ENCODE measurements at places on chromosomes 1 and 21.

- DNase-seq: no peak
Measured at GRCh38 chr1:172431204-172431603, 10.7 kb downstream of the C1orf105 start.

DNA sequence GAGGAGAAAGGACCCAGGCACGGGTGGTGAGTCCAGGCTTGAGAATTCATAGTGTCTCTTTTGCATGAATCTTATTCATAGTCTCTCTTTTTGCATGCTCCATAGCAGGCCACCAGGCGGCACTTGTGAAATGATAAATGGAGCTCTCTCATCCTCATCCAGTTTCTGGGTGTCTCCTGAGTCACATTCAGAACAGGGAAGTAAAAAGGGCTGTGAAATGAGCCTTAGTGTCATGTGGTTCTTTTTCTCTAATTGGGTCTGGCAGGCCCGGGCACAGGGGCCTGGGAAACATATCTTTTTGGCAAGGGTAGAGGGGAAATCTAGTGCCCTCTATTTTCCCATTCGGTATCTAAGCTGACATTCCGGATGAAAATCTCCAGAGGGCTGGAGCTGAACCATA is 19.1 kb upstream of the NCF2 start:
- peak; percentile 56 for DNase-seq

DNA sequence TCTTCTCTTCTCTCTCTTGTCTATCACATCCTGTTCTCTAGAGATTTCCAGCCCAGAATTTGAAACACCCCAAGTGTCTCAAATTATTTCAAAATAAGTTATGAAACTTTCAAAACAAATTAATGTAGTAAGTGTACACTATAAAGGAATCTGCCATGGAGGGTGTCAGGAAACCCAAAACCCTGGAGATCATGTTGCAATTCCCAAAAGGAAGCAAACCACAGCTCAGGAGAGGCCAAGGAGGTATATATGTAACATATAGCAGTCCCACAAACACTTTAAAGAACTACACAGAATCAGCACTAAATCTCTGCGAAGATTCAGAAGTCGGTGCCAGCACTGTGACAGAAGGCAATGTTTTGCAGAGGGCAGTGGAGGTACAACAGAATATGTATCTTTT is 26.6 kb downstream of the PTPN14 start:
- no peak for DNase-seq

DNA sequence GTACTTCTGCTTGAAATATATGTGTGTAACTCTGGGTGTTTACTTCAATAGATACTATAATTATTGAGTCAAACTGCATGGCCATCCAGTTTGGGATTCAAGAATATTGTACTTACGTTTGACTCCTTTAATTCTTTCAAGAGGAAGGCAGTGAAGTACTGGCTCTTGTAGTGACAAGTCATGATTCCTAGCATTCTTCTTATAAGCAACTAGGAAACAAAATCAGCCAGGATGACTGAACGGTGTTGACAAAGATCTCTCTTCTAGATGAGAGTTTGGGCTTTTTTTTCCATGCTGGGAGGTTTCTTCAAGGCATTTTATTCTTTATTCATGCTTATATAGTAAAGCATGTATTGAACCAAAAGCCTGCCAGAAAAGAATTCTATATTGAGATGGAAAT is 58.3 kb downstream of the CLEC20A start:
- peak; percentile 10 for DNase-seq

DNA sequence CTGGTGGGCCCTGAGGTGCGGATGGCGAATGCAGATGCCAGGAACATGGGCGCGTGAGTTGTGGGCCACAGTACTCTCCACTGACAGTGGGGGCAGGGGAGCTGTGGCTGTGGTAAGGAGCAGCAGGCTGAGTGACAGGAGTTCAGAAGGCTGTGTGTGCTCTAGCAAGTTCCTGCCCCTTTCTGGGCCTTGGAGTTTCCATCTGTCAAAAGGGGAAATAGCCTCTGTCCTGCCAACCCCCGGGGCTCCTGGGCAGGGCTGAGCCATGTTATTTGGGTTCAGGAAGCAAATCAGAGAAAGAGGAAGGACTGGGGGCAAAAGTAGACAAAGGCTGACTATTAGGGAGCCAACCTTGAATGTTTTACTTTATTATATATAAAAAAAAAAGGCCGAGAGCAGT is 19.5 kb upstream of the MFN2 start:
- no peak for DNase-seq

- DNase-seq: no peak
Measured at GRCh38 chr1:202131956-202132821, 9.5 kb downstream of the GPR37L1 start.

- DNase-seq: no peak
Measured at GRCh38 chr1:38139738-38140487, 93.3 kb upstream of the POU3F1 start.

- no peak for DNase-seq
Measured at GRCh38 chr1:225567789-225568188, 85.1 kb downstream of the ENAH start.

DNA sequence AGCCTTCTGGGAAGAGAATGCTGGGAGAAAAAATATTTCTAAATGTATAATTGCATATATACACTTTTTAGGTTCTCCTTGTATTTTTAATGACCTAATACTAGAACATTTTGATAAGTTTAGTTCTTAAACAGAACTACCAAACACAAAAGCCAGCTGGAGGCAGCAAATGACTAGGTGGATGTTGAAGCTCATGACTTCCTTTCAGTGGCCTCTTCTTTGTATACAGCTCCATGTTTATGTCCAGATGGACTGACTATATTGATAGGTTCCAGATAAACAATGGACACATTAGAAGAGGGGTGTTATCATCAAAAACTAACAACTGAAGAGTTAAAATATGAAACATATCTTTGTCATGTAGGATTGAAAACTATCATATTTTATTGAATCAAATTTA is 52.5 kb downstream of the LRRC8D start:
- no peak for DNase-seq

DNA sequence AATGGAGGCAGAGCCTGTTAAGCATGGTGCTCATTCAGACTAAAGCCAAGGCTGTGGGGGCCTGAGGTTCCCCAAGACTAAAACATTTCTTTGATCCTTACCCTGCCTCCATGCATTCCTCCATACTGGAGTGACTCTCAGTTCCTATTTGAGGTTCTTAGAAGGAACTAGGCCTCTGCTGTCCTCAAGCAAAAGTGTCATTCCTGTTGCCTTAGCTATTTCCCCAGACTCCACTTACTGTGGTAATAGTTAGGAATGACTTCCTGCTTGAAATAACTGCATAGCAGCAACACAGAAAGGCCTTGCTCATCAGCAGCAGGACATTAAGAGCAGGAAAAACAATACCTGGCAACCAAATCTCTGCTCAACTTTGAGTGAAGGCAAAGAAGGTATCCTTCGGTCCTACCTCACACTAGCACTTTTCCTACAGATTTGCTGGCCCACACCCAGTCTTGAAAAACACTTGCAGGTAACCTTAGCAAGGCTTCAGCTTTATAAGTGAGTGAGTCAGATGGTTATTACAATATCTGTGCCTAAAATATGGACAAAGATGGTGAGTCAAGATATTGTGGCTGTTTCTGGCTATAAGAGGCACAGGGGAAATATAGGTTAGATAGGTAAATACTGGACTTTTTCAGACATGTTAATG is 14.8 kb downstream of the LRRC41 start:
- DNase-seq: peak; percentile 69

DNA sequence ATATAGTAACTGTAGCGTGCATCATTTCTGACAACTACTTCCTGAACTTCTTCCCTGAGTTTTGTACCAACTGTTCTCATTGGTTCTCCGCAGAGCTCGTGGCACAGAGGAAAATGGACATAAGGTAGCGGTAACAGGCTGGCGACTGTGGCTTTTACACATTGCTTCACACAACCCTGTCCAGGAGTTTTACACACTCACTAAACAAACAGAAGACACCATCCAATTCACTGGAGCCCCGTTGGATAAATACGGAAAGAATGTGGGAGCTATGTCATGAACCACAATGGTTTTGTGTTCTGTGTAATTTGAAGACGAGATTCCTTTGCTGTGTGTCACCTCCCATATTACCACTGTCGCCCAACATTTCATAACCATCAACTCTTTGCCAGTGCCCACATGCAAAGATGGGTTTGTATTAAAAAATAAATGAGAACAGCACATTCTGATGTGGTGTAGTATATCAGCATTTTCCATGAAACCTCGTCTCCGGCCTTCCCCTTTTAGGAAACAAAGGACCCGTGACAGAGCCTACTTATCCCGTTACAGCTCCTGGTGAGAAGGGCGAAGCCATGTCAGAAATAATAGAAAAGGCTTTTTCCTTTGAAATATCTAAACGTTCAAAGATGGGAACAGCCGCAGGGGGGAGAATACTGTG is 47.4 kb upstream of the ENAH start:
- peak; percentile 8 for DNase-seq

Measured in trophoblast cell (in vitro differentiated cells and primary cell).